ENCODE measurements at places on chromosomes 12 and 14. TPM values are rescaled to one million over a fixed set of nuclear protein-coding genes. Genes with fewer than 3 reads are reported as not detected.

DNA sequence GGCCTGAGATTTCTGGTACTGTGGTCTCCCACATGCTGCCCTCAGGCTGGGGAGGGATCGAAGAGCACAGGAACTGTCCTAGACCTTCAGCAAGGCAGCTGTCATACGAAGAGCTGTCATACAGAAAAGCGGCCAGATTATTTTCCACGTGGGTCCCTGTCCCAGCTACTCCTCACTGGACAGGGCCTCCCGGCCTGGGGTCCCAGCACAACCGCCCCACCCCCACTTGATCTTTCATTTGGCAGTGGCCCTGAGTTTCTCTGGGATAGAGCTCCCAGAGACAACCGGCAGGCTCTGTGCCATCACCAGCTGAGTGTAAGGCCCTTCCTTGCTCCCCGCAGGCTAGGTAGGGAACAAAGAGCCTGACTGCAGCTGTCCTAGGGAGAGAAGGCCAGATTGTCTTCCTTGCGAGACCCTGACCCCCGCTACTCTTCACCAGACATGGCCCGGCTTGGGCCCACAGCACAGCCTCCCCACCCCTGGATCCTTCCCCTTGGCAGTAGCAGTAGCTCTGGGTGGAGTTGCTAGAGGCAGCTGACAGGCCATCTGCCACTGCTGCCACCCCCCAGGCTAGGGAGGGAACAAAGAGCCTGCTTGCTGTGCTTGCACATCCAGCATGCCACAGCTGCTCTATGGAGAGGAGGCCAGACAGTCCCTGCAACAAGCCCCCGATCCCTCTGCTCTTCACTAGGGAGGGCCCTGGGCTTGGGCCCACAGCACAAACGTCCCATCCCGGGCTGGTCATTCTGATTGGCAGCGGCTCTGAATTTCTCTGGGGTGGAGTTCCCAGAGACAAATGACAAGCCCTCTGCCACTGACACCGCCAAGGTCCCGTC, 3.1 kb upstream of the OR4N2 start:
- no peak for DNase-seq

Gene LBHD2
- total RNA-seq, result not detected

DNA sequence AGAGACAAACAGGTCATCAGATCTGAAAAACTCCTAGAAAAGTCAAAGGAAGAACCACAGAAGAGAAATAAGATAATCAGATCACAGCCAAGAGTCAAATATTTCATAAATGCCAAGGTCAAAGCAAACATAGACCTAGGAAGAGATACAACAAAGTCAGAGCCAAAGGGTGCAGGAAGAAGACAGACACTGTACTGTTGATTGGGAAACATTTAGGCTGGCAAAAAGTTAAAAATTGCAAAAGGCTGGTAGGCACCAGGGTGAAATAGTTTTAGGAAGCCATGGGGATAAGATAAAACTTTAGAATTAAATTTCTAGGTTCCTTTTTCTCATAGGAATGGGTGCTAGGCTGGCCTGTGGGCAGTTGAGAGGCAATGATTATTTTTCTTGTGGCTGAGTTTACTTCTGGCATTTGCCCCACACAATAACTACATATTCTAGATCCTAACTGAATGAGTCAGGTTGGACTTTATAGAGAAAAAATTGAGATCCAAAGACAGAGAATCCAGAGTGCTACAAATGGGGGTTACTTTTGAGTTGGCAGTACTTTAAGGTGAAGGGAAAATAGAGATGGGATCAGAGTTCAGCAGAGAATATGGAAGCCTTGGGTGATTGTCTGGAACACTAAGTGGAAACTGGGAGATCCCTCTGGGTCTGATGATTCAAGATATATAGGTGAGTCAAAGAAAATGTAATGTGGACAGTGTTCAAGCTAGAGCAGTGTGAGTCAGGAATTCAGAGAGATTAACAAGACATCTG, 215.5 kb downstream of the C12orf50 start:
- no peak for DNase-seq

DNA sequence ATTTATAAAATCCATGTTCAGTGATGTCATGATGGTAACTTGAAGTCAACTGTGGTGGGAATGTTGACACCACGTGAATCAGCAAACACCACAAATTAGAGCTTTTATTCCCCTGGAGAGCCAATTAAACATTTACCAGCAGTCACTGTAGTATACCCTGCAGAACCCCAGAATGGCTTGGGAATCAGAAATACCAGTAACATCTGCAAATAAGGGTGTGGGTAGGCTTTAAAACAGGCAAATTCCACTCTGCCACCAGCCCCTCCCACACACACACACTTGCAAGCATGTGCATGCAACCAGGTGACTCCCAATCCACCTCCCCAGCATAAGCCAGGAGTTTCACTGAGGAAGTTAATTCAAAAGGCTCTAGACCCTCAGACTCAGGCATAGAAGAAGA, 63.6 kb upstream of the TMEM263 start:
- no peak for DNase-seq

Gene RFLNA
- 7.2 TPM for total RNA-seq

DNA sequence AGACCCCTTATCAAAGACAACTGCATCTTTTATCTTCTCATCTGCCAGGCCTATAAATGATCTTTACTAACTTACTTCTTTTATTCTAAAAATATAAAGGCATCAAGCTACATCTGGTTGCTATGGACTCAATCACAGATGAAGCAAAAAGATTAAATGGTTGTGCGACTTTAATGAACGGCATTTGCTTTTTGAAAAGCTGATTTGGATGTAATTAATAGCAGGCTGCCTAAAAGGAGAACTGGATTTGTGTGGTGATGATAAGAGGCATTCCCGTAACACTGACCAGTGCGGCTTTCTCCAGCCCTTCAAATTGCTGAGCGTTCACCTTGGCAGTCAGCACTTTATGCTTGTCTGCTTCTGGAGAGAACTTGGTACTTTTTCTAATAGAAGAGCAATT, 103.8 kb downstream of the ARMH4 start:
- peak; percentile 64 for DNase-seq

Gene APOF
- 2.2 TPM for total RNA-seq

Gene ENDOU
- 2.9 TPM for total RNA-seq

DNA sequence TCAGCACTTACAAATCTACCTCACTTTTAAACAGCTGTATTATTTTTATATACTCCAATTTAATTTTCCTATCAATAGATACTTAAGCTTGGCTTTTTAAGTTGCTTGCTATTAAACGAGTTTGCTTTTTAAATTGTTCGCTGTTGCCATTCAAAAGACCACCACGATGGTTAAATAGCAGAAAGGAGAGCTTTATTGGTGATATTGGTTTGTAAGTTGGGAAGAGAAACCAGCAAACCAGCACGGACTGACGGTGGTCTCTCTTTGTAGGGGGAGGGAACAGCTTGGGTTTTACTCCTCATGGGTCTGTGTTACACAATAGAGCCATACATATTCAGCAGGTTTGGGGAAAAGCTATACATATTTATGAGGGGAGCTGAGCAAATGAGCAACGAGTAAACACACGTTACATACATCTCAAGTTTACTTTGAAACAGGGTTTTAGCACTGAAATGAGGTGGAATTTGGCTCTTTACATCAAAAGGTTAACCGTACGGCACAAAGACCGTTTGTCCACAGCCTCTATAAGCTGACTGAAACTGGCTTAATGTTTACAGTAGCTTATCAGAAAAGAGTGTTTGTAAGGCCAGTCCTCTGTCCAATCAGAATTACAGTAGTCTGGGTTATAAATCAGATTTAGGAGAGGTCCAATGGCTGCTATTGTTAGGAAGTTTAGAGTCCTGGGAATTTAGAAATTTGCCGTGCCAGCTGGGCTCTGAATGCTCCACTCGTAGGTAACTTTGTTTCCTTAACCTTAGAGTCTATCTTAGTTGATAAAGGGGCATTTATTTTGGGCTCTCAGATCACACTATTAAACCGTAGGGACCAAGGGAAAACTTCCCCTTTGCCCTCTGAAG, 69.7 kb upstream of the DHRS4 start:
- no peak for DNase-seq

Gene OTX2
- 3.4 TPM for total RNA-seq

DNA sequence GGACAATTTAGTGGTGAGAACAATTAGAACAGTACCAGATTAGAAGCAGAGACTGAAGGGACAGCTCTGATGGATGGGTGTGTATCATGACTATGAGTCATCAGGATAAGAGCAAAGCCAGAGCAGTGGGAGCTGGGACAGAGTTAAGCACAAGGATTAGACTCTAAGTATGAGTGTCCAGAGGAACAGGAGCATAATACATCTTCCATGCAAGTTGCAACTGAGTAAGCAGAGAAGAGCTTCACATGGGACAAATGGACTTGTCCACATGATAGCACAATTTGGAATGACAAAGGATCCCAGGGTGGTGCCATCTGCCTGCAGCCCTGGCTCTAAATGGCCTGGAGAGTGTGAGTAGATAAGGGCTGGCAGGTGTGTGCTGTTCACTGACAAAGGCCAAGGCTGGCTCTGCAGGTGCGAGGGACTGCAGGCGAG, 226.4 kb upstream of the CAND1 start:
- DNase-seq, result peak; percentile 92

GRCh38 chr12:65882486-65882885, 58.2 kb downstream of the HMGA2 start:
- no peak for DNase-seq

- DNase-seq, result no peak
Measured at GRCh38 chr12:118714051-118714460, 267.3 kb upstream of the SRRM4 start.

Gene IGF1
- total RNA-seq, result 18.1 TPM

- no peak for DNase-seq
Measured at GRCh38 chr14:100612986-100613385, 25.8 kb upstream of the BEGAIN start.

GRCh38 chr12:53618275-53618674, 7.9 kb downstream of the ATF7 start:
- no peak for DNase-seq

Gene TGM1
- total RNA-seq, result 9.4 TPM

DNA sequence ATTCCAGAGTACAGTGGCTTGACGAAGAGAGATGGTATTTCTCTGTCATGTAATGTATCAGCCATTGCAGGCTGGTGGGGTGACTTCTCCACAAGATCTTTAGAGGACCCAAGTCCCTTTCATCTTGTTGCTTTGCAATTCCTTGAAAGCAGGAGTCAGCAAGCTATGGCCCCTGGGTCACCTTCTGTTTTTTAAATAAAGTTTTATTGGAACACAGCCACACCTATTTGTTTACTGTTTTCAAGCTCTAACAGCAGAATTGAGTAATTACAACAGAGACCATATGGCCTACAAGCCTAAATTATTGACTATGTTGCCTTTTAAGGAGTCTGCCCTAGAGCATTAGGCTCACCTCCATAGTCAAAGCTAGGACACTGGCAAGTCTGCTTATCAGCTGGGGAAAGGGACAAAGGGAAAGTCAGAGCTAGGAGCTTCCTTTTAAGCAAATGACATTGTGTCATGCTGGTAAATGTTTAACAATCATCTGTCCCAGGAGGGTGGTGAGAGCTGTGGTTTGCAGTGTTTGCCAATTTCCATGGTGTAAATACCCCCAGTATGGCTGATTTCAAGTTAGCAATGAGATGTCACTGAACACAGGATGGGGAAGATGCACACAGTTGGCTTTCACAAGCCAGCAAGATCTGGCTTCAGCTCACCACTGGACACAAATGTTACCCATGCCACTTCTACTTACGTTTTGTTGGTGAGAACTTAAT, 87.7 kb upstream of the PWP1 start:
- no peak for DNase-seq

- DNase-seq, result no peak
Measured at GRCh38 chr12:117020536-117021220, 78.5 kb downstream of the TESC start.
